ENCODE measurements at places on chromosomes 12 and 14.

DNA sequence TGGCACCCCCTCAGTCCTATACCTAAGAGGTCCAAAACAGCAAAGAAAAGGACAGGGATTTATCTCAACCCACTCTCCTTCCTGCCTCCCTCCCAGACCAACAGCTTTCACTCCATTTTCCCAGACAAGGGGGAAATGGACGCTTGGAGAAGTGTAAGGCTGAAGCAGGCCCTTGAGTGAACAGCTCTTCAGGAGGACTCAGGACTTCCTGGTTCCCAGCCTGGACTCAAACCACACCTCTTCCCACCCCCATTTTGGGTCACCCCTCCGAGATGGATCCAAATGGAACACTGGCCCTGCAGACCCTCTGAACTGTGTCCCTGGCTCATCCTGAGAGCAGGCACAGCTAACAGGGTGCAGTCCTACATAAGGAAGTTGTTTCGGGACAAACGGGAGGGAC lies 2.7 kb downstream of the KMT2D start:
- H3K4me1 ChIP-seq = peaks cover 75% of the 10 kb centered on the region
- no peaks in the 10 kb centered on the region for H3K27me3 ChIP-seq
- H3K36me3 ChIP-seq = peaks cover 25% of the 10 kb centered on the region
- peak overlapping the region; percentile 99 for H3K4me3 ChIP-seq
- no peak for DNase-seq

DNA sequence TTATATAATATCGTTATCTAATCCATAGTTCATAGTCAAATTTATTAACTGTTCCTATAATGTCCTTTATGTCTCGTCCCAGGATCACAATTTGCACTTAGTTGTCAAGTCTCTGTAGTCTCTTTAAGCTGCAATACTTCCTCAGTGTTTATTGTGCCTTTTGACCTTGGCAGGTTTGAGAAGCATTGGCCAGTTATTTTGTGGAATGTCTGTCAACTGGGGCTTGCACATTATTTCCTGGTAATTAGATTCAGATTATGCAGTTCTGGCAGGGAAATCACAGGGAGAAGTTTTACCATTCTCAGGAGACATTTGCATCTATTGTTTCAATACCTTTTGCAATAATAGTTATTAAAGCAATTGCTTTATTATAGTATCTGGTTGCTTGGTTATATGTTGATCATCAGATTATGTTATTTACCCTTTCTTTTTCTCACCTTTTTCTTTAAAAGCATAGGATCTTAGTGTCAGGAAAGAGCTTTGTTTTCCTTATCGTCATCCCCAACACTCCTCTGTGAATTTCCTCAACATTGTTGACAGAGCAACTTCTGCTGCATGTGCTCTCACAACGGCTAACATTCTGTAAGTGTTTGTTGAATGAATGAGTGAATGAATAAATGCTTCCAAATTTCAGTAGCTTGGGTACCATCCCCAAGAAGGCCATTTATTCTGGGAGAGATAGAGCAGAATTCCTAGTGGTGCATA lies 3.7 kb upstream of the ART4 start:
- no peak overlapping the region for H3K4me3 ChIP-seq
- no peaks in the 10 kb centered on the region for H3K27me3 ChIP-seq
- H3K4me1 ChIP-seq = peaks cover 42% of the 10 kb centered on the region
- no peaks in the 10 kb centered on the region for H3K36me3 ChIP-seq
- DNase-seq = no peak

DNA sequence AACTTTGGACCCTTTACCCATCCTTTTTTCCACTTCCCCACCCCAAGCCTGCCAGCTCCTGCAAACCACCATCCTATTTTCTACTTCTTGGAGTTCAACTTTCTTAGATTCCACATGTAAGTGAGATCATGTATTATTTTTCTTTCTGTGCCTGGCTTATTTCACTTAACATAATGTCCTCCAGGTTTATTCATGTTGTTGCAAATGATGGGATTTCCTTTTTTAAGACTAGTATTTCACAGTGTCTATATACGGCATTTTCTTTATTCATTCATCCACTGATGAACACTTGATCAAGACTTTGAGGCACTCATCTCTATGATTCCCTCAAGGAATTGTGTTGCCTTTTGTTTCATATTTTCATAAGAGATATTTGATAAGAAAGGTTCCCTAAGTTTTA lies 5.6 kb upstream of the PRPF39 start:
- no peaks in the 10 kb centered on the region for H3K36me3 ChIP-seq
- H3K4me1 ChIP-seq = no peaks in the 10 kb centered on the region
- H3K27me3 ChIP-seq = no peaks in the 10 kb centered on the region
- H3K27ac ChIP-seq = no peak overlapping the region
- DNase-seq = no peak

- H3K27ac ChIP-seq = peak overlapping the region; percentile 22
- no peak for DNase-seq
- no peaks in the 10 kb centered on the region for H3K36me3 ChIP-seq
- no peaks in the 10 kb centered on the region for H3K27me3 ChIP-seq
- H3K4me3 ChIP-seq = no peak overlapping the region
These were observed 127.3 kb downstream of the SCARB1 start for GRCh38 chr12:124736115-124737039.

GRCh38 chr12:55717011-55718007 lies 1.5 kb downstream of the BLOC1S1 start:
- peak overlapping the region; percentile 93 for H3K27ac ChIP-seq
- DNase-seq = no peak
- H3K4me1 ChIP-seq = peaks cover 54% of the 10 kb centered on the region
- no peaks in the 10 kb centered on the region for H3K27me3 ChIP-seq
- no peaks in the 10 kb centered on the region for H3K36me3 ChIP-seq

- H3K27ac ChIP-seq = no peak overlapping the region
- H3K36me3 ChIP-seq = no peaks in the 10 kb centered on the region
- no peaks in the 10 kb centered on the region for H3K4me1 ChIP-seq
- H3K4me3 ChIP-seq = no peak overlapping the region
These were observed 394.9 kb downstream of the CCDC91 start for GRCh38 chr12:28585146-28585545.

DNA sequence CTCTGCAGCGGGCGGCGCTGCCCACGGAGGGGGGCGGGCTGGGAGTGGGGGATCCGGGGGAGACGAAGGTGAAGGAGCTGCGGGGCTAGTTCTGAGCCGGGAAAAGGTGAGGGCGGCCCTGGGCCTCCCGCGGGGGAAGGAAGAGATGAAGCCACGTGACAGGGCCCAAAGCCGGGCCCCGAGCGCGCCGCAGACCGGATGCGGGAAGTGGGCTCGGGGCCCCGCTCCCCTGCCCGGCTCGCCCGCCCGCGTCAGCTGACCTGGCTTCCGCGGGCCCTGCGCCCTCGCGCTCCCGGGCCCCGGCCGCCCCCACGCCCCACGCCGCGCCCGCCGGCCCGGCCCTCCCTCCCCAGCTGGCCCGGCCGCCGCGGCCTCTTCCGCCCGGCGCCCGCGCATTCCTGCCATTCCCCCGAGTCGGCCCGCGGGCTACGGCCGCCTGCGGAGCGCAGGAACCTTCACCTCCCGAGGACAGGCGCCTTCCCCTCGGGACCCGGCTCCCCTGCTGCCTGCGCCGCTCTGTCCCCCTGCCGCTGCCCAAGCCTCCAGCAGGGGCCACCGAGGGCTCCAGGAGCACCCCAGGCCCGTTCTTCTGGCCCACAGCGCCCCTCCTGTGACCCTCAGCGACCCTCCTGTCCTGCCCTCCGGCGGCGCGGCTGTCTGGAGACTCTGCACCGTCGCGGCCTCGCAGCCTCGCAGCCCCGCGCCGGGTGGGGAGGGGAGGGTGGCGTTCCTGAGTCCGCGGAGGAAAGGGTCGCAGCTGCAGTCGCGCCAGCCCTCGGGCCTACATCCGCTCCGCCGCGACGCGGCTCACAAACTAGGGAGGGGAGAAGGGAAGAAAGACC lies 20.4 kb downstream of the NINJ2 start:
- H3K27me3 ChIP-seq = no peaks in the 10 kb centered on the region
- H3K4me3 ChIP-seq = peak overlapping the region; percentile 88
- no peak for DNase-seq
- peaks cover 38% of the 10 kb centered on the region for H3K4me1 ChIP-seq

- DNase-seq = no peak
- peaks cover 15% of the 10 kb centered on the region for H3K4me1 ChIP-seq
- H3K27me3 ChIP-seq = no peaks in the 10 kb centered on the region
- no peak overlapping the region for H3K4me3 ChIP-seq
- no peaks in the 10 kb centered on the region for H3K36me3 ChIP-seq
- H3K27ac ChIP-seq = no peak overlapping the region
These were observed 61.2 kb upstream of the ST8SIA1 start for GRCh38 chr12:22395666-22396065.

DNA sequence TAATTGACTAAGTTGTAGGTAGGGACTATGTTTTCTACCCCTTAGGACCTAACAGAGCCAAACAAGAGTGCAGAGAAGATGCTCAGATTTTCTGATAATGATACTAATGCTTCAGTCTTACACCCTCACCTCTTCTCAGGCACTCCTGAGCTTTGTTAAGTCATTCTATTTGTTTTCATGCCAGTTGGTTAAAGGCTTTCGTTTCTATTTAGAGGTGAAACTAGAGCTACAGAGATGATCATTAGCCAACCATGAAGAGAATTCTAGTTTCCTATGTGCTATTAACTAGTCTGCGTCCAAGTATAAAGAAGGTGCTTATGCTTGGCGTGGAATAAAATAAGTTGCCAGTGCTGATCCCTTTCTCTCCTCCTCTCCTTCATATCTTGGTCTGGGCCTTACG lies 34.6 kb upstream of the PYGL start:
- no peaks in the 10 kb centered on the region for H3K27me3 ChIP-seq
- no peaks in the 10 kb centered on the region for H3K4me1 ChIP-seq
- no peak overlapping the region for H3K27ac ChIP-seq
- no peaks in the 10 kb centered on the region for H3K36me3 ChIP-seq

DNA sequence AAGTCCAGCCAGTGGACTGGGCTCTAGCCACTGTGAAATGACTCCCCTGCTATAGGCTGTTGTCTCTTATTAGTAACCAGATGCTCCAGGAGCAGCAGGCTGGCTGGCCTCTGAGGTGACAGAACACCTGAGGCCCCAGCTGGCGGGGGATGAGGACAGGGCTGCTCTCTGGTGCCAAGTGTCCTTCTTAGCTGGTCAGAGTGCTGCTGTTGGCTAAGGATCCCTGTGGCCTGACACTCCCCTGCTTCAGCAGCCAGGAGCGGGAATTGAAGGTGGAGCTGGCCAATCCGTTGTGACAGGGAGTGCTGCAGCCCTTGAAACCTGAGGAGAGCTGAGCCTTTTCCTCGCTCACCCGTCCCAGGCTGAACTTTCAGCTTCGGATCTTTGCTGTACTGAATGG lies 30.7 kb downstream of the TMEM229B start:
- no peaks in the 10 kb centered on the region for H3K36me3 ChIP-seq
- no peak overlapping the region for H3K4me3 ChIP-seq
- no peak overlapping the region for H3K27ac ChIP-seq
- DNase-seq = no peak
- H3K4me1 ChIP-seq = no peaks in the 10 kb centered on the region
- no peaks in the 10 kb centered on the region for H3K27me3 ChIP-seq

DNA sequence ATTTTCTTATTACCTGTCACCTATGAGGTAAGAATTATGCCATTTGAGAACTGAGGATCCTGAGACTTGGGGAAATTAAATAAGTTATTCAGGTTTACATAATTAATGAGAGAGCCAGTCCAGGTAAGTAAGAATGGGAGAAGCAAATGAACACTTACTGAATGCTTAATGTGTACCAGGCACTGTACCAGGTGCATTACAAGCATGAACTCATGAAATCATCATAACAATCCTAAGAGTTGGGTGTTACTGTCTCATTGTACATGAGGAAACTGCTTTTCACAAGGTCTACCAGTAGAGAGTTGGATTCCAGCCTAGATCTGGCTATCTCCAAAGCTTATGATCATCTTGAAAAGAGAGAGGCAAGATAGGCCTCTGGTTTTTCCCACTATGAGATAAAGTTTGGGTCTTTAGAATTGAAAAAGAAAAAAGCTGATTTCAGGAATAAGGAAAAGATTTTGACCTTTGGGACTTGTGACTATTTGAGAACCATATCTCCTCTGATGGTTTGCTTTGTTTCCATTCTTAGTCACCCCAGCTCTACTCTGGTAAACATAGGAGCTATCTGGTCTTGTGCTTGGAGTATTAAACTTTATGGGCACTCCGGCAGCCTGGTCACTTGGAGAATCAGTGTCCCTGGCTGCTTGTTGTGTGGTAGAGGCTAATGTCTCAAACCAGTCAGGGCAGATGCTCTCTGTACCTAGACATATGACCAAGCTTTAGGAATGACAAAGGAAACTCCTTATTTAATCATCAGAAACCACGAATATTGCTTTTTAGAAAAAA lies 48.0 kb downstream of the PTHLH start:
- DNase-seq = no peak

GRCh38 chr12:113065126-113066007 lies 8.8 kb downstream of the DTX1 start:
- H3K27me3 ChIP-seq = no peaks in the 10 kb centered on the region
- no peaks in the 10 kb centered on the region for H3K4me1 ChIP-seq
- H3K4me3 ChIP-seq = no peak overlapping the region
- no peak for DNase-seq

GRCh38 chr12:50572287-50572686 lies 67.5 kb downstream of the DIP2B start:
- no peaks in the 10 kb centered on the region for H3K36me3 ChIP-seq
- no peak overlapping the region for H3K4me3 ChIP-seq
- DNase-seq = no peak
- H3K27me3 ChIP-seq = no peaks in the 10 kb centered on the region
- peak overlapping the region; percentile 48 for H3K27ac ChIP-seq

- H3K4me3 ChIP-seq = no peak overlapping the region
- no peak for DNase-seq
- H3K27ac ChIP-seq = no peak overlapping the region
- H3K36me3 ChIP-seq = peaks cover 14% of the 10 kb centered on the region
These were observed 25.5 kb downstream of the MAPKAPK5 start for GRCh38 chr12:111867531-111867930.

- no peaks in the 10 kb centered on the region for H3K4me1 ChIP-seq
- H3K36me3 ChIP-seq = no peaks in the 10 kb centered on the region
- DNase-seq = no peak
- H3K4me3 ChIP-seq = no peak overlapping the region
- no peaks in the 10 kb centered on the region for H3K27me3 ChIP-seq
These were observed 39.8 kb upstream of the EID3 start for GRCh38 chr12:104263580-104264358.

DNA sequence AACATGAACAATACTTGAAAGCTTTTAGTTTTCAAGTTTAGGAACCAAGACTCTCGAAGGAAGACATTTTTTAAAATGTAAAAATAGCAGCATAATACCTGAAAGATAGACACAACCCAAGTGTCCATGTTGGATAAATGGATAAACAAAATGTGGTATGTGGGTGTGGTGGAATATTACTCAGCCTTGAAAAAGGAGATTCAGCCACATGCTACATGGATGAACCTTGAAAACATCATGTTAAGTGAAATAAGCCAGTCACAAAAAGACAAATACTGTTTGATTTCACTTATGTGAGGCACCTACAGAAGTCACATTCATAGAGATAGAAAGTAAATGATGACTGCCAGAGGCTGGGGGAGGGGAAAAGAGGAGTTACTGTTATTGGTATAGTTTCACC lies 228.7 kb downstream of the FBXL14 start:
- H3K27ac ChIP-seq = no peak overlapping the region
- no peaks in the 10 kb centered on the region for H3K27me3 ChIP-seq
- DNase-seq = no peak
- H3K4me3 ChIP-seq = no peak overlapping the region
- H3K36me3 ChIP-seq = no peaks in the 10 kb centered on the region

GRCh38 chr12:76836633-76837032 lies 42.2 kb downstream of the CSRP2 start:
- H3K36me3 ChIP-seq = peaks cover 23% of the 10 kb centered on the region
- no peaks in the 10 kb centered on the region for H3K4me1 ChIP-seq
- DNase-seq = no peak
- H3K27me3 ChIP-seq = no peaks in the 10 kb centered on the region
- H3K4me3 ChIP-seq = no peak overlapping the region
